ENCODE measurements at places on chromosomes 4 and X.

- DNase-seq = peak; percentile 58
Observed at GRCh38 chr4:106268786-106269185, 47.2 kb downstream of the TBCK start.

- DNase-seq = no peak
Observed at GRCh38 chrX:68646421-68646820, 1.0 kb upstream of the STARD8 start.

DNA sequence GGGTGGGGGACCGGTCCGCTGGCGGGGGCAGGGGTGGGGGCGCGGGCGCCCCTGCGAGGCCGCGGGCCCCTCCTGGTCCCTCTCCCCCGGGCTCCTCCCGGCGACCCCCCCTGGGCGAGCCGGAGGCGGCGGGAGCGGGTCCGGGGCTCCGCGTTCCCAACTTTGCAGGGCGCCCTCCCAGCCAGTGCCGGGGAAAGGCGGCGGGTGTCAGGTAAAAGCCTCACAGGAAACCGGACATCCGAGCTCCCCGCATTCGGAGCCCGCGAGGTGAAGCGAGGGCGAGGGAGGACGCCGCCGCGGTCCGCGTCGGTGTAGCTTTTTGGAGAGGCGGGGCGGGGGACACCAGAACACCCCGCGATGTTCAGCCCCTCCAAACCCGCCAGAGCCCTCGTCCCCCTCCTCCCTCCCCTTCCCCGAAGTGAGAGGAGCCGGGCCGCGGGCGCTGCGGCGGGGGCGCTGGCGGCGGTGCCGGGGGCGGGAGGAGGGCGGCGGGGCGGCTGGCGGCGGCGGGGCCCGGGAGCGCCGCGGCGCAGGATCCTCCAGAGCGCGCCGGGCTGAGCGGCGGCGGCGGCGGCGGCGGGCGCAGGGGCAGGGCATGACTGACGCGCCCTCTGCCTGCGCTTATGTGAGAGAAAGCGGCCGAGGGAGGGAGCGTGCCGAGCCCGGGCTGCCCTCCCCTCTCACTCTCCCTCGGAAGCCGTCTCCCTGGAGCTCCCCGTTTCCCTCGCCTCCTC, at the start of gene VEGFC:
Gene VEGFC, minus strand, starts transcription at position 597 of the 734 bp plus-strand sequence. CDS start 611 bp downstream, outside the sequence.
- DNase-seq = peak; percentile 85

GRCh38 chr4:184782731-184783373, 42.9 kb downstream of the ACSL1 start:
- no peak for DNase-seq

DNA sequence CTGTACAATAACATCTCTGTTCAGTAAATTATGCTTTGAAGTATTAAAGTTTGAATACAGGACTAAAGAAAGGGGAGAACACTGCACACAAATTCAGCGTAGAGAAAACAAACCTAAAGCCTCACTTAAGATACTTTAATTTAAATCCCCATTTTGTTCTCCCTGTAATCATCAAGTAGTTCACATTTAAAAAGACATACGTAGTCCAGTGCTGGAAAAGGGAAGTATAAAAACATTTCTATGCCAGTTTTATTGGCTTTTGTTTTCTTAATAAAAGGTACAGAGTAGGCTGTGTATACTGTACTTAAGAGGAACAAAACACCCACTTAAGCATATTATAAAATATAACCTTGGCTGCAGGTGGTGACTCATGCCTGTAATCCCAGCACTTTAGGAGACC, 101.6 kb downstream of the FGF16 start:
- DNase-seq = no peak

DNA sequence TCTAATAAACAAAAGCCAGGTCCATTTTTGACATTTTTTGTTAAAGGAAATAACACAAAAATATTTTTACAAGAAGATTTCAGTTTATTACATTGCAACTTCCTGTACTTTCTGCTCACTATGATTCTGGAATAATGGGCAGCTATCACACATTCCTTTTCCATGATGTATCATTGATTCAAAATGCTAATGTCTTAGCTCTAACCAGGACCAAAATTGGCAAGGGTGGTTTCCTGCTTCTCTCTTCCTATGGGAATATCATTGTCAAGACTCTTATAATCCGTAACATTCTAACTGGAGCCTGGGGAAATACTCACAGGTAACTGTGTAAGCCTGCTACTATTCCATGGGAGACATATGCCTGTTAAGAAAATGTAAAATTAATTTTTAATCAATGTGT, 218.6 kb downstream of the DCAF12L2 start:
- DNase-seq = peak; percentile 42

GRCh38 chr4:150828159-150828558, 186.9 kb downstream of the LRBA start:
- DNase-seq = no peak

GRCh38 chrX:12582649-12583048, 208.6 kb upstream of the PRPS2 start:
- DNase-seq = no peak

- DNase-seq = no peak
Observed at GRCh38 chr4:82968972-82969371, 41.7 kb downstream of the LIN54 start.

DNA sequence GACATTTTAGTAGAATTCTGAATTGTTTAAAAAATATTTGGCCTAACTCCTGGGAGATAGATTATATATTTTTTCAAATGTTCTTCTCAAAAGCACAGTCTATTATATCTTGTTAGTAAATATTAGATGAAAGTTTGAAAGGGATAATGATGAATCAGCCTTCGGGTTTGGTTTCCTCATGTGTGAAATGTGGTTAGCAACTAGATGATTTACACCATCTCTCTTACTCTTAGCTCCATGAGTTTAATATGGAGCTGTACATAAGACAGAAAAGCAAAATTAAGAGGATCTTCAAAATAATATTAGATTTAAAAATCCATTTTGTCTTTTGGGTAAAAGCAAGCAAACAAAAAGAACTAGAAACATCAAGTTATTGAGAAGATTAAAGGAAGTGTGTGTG, 120.8 kb upstream of the SFRP2 start:
- DNase-seq = no peak

GRCh38 chr4:94826206-94826605, 68.5 kb downstream of the BMPR1B start:
- DNase-seq = no peak

DNA sequence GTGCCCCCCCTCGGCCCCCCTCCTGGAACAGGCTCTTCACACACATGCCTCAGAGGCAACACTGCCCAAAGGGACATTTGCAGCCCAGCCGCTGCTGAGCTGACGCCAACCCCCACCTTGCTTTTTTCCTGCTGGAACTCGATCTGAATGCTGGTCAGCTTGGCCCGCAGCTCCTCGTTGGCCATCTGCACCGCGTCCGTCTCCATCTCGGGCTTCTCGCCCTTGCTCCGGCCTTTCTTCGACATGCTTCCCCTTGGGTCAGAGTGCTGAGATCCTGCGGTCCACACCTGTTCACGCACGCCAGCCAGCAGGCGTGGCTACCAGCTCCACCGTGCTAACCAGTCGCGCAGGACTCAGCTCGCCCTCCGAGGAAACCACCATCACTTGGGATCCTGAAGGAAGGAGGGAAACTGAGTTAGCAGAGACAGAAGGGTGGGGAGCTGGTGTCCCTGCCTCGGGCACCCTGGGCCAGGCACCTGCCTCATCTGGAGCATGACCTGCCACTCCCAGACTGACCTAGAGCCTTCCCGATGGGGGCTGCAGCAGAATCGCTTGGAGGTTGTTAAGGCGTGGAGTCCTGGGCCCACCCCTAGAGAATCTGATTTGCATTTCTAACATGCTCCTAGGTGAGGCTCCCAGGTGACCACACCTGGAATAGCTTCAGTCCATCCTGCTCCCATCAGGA, 87.6 kb downstream of the JAKMIP1 start:
- DNase-seq = no peak

DNA sequence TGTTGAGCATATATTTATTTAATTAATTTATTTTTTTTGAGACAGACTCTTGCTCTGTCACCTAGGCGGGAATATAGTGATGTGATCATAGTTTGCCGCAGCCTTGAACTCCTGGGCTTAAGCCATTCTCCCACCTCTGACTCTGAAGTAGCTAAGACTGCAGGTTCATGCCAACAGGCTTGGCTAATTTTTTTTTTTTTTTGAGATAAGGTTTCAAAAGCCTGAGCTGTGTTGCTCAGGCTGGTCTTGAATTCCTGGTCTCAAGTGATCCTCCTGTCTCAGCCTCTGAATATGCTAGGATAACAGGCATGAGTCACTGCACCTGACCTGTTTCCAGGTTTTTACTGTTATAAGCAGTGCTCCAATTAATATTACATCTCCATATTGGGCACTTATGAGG, 4.8 kb downstream of the ADD1 start:
- DNase-seq = no peak

DNA sequence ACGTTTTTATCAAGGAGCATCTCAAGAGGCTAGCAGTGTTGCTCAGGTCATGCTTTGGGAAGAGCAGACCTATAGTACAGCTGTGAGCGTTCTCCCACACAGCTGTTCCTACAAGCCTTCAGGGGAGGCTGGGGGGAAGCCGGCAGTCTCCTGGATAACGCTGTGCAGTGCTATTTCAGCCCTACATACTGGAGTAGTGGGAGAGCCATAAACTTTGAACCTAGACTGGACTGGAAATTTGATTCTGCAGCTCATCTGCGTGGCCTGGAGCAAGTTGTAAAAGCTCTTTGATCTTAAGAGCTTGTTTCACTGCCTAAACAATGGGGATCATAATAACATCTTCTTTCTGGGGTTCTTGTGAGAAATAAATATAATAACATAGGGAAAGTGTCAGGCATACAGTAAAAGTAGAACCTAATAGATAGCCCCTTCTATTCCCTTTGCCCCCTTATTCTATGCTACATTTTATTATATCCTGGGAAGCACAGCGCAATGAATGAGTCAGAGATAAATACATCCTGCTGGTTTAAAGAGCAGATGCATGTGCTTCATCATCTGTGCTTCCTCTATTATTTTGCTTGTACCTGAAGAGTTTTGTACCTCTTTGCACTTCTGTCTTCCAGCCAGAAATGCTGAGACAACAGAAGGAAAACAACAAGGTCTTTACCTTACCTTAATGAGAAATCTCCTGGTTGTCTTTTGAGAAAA, 14.7 kb upstream of the AMBN start:
- no peak for DNase-seq

DNA sequence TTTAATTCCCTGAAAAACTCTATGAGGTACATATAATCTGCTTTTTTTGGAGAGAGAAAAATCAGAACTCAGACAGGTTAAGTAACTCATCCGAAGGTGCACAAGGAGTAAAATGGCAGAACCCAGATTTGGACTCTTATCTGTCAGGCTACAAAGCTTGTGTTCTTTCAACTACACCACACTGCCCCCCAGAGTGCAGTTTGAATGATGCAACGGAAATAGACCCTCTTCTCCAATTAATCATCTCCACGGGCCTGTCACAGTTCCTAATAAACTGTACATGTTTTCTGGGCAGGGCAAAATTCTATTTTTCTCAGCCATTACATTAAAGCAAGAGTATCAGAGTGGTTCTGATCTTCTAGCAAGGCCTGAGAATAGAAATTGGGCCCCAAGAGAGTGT, 35.3 kb upstream of the DCX start:
- no peak for DNase-seq

GRCh38 chr4:109040441-109040840, 262.0 kb downstream of the COL25A1 start:
- DNase-seq = peak; percentile 49

GRCh38 chr4:77566148-77566547, 39.5 kb upstream of the CXCL13 start:
- no peak for DNase-seq

GRCh38 chr4:107866726-107867125, 42.0 kb downstream of the SGMS2 start:
- DNase-seq = no peak

GRCh38 chr4:138178566-138178965, 63.6 kb downstream of the SLC7A11 start:
- DNase-seq = peak; percentile 28

- peak; percentile 58 for DNase-seq
Observed at GRCh38 chr4:141021397-141022110, 111.7 kb downstream of the RNF150 start.

GRCh38 chr4:80073473-80074008, 512 bp upstream of the ANTXR2 start:
- DNase-seq = no peak

DNA sequence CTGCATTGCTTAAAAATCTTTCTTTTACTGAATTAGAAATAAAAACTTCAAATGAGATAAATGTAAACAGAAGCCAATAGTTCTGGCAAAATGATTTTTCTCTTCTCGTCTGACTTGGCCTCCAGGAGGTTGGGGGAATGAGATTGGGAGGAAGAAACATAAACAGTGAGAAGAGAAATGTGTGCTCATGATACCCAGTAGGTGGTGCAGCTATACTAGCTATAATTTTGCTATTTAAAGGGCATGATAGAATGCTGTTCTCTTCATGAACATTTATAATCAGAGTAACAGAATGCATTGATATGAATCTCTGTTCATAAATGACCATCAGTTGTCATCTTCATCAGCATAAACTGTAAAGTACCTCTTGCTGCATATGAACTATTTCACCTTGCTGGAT, 85.5 kb downstream of the TACR3 start:
- no peak for DNase-seq

GRCh38 chrX:12997906-12998687, 23.2 kb downstream of the TMSB4X start:
- no peak for DNase-seq

GRCh38 chr4:576245-576821, at the start of gene TMEM271:
TMEM271 (minus strand) TSS chr4:576295; CDS start chr4:576062, 233 bp downstream.
- DNase-seq = no peak

- DNase-seq = peak; percentile 50
Observed at GRCh38 chrX:63747331-63747730, 37.7 kb downstream of the ARHGEF9 start.

GRCh38 chrX:15815779-15816437, 25.6 kb downstream of the ZRSR2 start:
- DNase-seq = peak; percentile 30

DNA sequence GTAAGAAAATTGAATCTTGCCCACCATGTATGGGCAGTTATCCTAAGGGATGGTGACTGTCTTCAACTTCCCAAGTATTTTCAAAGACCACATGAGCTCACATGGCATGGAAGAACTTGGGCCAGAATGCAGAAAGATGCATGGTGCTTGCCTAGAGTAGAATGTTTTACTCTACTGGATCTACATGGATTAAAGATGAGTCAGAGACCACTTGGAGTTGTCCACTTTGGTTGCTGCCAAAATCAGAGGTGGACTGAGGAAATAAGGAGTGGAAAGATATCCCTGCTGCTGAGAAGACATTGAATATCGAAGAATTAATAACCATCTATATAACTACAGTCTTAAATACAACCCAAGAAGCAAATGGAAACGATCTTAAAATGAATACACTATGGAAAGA, 498.1 kb downstream of the NLGN4X start:
- peak; percentile 50 for DNase-seq

Measured in fibroblast of skin of right quadriceps (primary cell).